WTC11 (cell line): ENCODE measurements at places on chromosomes 12 and 14. TPM values are rescaled to one million over a fixed set of nuclear protein-coding genes. Genes with fewer than 3 reads are reported as not detected.

DNA sequence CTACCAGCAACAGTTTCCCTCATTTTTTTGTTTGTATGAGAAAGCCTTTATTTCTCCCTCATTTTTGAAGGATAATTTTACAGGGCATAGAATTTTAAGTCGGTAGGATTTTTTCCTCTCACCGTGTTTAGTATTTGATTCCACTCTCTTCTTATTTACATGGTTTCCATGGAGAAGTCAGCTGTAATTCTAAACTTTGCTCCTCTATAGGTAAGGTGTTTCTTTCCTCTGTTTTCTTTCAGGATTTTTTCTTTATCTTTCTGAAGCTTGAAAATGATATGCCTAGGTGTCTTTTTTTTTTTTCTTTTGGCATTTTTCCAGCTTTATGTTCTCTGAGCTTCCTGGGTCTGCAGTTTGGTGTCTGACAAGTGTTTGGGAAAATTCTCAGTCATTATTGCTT lies 75.6 kb upstream of the ETV6 start:
- no peak for DNase-seq

Gene MIPOL1
- total RNA-seq: 12.0 to 13.1 TPM (median 12.3 TPM) in 3 replicates

DNA sequence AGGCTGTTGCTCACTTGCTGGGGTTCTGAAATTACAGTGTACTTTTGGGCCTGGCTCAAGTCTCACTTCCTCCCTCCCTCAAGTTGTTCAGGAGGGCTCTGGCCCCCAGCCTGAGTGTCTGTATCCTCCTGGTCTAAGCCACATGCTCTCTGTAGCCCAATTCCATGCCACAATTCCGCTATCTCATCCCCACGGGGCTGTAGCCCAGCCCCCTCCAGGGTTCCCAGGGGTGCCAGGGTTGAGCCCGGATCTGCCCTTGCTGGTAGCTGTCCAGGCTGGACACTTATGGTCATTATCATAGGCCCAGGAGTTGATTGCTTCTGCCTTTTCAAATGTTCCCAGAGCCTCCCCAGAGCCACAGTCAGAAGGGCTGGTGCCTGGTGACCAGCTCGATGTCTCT lies 65.3 kb downstream of the PRIMA1 start:
- DNase-seq: no peak

DNA sequence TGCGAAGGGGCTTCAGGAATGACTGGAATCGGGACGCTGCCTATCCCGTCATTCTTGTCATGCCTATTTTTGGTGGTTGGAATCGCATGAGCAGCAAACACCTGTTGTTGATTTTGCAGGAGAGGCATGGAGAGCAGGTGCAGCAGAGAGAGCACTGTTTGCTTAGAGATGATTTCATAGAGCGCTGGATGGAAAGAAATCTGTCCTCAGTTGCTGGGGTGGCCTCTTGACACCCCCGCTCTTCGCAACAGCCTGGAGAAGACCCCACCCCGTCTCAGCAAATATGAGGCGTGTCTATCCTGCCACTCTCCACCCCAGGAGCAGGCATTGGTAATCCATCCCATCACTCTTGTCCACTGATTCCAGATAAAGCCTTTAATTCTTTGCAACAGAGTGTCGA lies 19.3 kb upstream of the NCOR2 start:
- DNase-seq: no peak

DNA sequence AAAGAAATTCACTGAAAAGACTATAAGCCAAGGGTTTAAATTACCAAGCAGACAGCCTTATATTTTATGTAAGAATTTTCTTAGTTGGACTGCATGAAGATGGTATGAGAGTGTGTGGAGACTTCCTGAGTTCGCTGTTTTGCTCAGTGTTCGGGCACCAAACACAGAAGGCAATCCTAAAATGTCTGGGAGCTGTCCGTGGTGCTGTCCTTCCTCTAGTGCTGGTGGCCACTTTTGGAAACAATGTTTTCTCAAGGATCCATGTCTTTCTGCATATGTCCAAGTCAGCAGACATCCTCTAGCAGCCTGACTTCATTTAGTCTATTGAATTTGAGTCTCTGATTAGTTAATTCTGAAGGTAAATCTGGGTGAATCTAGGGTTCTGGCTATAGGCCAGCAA lies 135.8 kb downstream of the SLC8A3 start:
- peak; percentile 57 for DNase-seq

Gene RNASE3
- total RNA-seq: not detected in 3 replicates

Gene RFX4
- total RNA-seq: 0.14 to 0.26 TPM in 2 of 3 replicates, not detected in the other

Gene KTN1
- total RNA-seq: 122 to 125 TPM (median 123 TPM) in 3 replicates

DNA sequence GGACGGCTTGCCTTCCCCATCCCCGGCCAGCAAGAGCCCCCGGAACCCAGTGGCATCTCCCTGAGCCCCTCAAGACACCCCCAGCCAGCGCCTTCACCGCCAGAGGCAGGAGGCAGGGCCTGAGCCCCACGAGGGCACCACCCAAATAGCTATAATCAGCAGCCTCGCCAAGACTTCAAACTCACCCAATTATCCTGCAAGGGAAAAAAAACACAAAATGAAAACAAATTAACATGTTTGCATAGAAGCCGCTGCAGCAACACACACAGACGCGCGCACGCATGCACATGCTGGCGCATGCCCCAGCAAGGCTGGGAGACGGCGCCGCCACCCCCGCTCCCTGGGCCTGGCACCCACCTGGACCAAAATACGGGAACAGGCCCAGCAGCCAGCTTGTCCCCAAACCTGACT lies 15.8 kb downstream of the FAM222A start:
- no peak for DNase-seq

DNA sequence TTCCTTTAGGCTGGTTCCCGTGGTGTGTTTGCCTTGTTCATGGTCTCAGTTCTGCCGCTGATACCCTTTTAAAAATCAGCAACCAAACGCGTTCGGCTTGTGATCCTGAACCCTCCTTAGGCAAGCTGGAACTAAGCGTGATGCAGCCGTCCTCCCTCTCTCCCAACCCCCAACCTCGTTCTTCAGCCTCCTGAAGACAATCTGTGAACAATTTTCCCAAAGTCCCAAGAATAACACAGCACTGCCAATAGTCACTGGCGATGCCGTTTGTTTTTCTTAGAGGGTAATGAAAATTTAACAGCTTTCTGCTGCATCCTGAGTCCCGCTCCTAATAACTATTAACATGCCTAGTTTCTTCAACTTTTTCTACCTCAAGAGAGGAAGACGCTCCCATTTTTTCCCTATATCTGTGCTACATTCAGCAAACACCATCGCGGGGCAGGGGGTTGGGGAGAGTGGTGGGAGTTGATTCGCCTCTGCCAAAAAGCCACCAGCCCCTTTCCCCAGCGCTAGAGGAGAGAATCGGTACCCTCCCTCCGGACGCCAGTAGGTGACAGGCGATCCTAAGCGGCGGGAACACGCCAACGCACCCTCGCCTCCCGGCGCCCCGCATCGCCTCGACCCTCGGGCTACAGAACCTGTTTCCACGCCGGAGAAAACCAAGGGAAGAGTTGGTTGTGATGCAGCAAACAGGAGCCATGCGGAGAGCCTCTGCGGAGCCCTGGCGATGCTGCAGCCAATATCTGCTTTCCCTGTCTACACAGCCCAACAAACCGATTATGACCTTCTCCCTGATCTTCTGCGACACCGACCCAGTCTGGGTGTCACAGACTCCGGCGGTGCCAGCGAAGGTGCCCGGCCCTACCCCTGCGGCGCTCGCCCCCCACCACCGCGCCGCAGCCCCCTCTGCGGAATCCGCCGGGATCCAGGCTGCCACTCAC lies 752 bp downstream of the PRICKLE1 start:
- DNase-seq: peak; percentile 73

Gene RTL1
- 0.05 to 0.07 TPM in 2 of 3 replicates, not detected in the other for total RNA-seq

Gene KCNH5
- 0.60 to 1.4 TPM (median 0.76 TPM) in 3 replicates for total RNA-seq

GRCh38 chr14:75184492-75184891 lies 8.1 kb upstream of the TMED10 start:
- DNase-seq: no peak

Gene DENND5B
- total RNA-seq: 12.7 to 15.2 TPM (median 13.8 TPM) in 3 replicates

- no peak for DNase-seq
Measured at GRCh38 chr12:7557227-7557626, 53.6 kb upstream of the CD163 start.

Gene RIMKLB
- 106 to 109 TPM (median 107 TPM) in 3 replicates for total RNA-seq

Gene STAT6
- 47.0 to 50.0 TPM (median 48.9 TPM) in 3 replicates for total RNA-seq

- DNase-seq: no peak
Measured at GRCh38 chr12:93879476-93880421, 202.6 kb downstream of the CRADD start.

DNA sequence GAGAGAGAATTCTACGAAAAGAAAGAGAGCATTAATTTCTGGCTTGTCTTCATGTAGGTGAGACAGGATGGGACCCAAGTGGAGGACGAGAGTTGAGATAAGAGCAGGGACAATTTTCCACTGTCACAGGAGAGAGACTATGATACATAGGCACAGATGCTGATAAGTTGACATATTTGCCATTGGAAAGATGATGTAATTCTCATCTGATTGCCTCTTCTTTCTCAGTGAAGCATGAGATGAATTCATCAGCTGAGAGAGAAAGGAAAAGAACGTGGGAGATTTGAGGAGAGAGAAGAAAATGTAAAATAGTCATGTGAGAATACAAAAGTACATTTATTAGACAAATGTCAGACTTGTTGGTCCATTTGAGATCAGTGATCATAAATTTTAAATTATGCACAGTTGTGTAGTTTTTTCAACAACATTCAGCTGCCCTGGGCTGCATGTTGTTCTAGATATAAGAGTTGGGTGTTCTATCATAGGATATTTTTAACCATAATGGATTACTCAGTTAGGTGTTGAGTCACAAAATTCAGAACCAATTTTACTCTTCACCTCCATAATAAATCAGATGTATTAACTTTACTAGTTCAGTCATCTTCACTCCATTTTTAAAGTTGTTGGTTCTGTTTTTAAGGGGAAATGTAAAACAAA lies 222.9 kb downstream of the DPY19L2 start:
- no peak for DNase-seq

Gene HOXC12
- not detected in 3 replicates for total RNA-seq

DNA sequence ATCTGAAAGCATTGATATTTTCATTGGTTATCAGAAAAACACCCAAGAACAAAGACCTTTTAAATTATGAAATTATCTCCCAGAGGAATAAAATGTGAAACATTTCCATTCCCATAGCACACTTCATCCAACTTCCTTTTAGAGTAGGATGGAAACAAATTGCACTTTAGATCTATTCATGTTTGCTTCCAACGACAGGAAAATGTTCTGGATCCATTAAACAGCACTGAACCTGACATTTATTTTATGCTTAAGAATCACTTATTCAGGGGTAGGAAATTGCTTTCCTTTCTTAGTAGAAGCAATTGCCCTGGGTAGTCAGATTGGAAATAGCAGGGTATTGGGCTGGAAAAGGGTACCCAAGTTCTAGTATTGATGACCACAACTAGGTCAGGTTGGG lies 28.8 kb upstream of the PTGDR start:
- no peak for DNase-seq

DNA sequence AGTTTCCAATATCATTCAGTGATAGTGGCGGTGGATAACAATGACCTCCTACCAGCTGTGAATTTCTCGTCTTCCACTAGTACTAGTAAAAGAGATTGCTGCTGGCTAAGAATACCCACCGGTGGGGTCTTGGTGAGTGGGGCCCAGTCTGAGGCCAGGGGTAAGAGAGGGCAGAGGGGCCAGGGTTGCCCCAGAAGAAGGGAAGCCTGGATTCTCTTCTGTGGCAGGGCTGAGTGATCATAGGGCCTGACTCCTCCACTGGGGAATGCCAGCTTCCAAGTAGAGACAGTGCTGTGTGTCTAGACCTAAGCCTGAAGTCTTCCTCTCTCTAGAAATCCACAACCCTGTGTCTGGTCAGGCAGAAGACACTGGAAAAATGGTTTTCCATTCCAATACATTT lies 5.8 kb upstream of the TMEM63C start:
- DNase-seq: no peak

DNA sequence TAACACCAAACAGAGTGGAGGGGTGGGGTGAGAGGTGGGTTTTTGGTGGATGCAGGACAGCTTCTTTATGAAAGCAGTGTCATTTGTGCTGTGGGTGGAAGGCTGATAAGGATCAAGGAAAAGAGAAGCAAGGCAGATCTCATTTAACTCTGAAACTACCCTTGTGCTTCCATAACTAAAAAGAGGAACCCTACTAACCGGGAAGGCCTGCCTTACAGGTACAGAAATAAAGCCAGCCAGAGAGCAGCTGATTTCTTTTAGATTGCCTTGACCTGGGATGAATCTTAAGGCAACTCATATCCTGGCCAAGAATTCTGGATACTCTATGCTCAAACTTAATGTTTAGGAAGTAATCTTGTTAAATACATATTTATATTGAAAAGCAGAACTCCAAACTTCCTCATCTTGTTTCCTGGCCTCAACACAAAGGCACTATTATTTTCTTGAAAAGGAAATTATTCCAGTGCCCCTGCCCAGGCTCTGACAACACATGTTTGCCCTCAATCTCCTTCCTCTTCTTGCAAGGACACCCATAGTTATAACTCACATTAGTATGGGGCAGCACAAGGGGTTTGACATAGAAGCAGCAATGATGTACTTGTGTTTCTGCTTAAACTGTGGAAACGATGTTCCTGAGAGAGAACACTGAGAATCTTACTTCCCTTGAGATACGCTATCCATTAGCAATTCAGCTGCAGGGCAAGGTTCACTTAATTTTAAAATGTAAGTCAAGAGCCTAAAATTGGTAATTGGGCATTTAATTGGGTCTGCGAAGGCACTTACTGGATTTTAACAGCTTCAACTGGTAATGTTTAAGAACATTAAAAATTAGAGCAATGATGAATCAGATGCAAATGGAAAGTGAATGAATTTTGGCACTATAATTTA lies 173.7 kb downstream of the STXBP6 start:
- DNase-seq: no peak

- DNase-seq: no peak
Measured at GRCh38 chr12:101018540-101018939, 191.5 kb downstream of the SLC5A8 start.

DNA sequence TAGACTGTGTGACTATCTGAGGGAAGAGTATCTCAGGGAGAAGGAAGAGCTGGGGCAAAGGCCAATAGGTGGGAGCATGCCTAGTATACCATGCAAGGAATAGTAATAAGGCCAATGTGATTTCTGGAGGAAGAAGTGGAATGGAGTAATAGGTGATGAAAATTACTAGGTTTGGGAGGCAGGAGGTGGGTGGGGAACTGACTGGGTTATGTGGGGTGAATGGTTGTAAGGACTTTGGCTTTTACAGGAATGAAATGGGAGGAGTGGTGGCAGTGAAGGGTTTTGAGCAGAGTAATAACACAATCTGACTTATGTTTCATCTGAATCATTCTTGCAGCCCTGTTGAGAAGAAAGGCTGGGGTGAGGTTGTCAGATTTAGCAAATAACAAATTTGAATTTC lies 30.9 kb downstream of the NUBPL start:
- no peak for DNase-seq

DNA sequence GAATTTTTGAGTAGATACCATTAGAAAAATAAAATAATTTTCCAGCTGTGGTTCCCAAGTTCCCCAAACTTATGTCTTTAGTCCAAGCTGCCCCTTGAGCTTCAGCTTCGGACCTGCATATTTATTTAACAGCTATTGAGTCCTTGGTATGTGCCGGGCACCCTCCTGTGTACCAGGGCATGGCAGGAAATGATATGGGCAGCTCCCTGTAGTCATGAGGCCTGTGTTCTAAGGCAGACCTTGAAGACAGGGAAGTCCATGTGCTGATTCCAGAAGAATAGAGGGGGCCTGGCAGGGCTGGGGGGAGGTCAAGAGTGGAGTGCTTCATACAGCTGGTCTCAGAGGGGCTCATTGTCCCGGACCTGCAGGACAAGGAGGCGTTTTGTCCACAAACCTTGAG lies 29.2 kb downstream of the TRAF3 start:
- DNase-seq: no peak
